Mesenteric fat pad (tissue), 1 donor: ENCODE measurements at places on chromosomes 5 and 9. TPM values are rescaled to one million over a fixed set of nuclear protein-coding genes. Genes with fewer than 3 reads are reported as not detected.

- no peak for DNase-seq
Measured at GRCh38 chr5:173920024-173920753, 32.0 kb downstream of the CPEB4 start.

Gene WHRN
- 5.5 TPM for total RNA-seq

DNA sequence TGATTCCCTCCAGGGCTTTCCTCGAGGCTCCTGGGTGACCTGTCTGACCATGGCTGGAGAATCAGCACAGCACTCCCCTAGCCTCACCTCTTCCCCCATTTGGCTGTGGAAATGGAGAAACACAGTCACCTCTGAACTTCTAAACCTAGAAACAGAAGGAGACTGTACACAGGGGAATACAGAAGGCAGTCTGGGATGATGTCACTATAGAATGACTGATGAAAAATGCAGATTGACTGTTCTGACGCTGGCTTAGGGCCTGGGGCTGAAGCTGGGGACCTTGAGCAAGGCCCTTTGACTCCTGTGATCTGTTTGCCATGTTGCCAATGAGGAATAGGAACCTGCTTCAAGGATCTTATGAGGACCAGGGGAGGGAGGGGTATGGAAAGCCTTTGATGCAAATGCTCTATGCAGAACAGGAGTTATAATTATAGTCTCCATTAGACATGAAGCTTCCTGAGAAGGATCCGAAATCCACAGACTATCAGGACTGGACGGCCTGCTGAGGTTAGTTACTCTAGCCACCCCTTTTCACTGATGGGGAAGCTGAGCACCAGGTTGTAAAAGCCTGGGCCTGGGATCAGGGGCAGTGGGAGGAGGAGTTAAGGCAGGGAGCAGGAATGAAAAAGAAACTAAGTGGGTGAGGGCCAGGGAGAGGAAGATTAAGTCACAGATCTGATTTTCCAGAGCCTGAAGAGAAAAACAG lies 24.4 kb upstream of the ANXA6 start:
- no peak for DNase-seq

GRCh38 chr5:155015239-155015638 lies 1.7 kb downstream of the KIF4B start:
- DNase-seq: no peak
